ENCODE measurements at places on chromosomes 2 and 18.

DNA sequence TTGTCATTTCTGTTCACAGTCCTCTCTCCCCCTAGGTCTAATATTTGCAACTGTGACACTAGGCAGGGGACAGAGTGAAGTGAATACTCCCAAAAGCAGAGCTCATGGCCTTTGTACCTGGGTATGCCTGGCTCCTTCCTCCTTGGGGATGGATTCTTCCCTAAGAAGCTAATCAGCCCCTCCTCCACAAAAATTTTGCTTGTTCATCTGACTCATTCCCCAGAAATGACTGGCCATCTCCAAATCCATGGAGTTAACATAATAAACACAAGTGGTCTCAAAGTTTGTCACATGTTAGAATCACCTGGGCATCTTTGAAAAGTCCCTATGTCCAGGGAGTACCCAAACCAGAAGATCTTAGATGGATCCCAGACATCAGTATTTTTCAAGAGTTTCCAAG, 65.3 kb downstream of the SUCLG1 start:
- no peak for DNase-seq

GRCh38 chr2:239559417-239560261, 158.8 kb upstream of the HDAC4 start:
- DNase-seq, result no peak

DNA sequence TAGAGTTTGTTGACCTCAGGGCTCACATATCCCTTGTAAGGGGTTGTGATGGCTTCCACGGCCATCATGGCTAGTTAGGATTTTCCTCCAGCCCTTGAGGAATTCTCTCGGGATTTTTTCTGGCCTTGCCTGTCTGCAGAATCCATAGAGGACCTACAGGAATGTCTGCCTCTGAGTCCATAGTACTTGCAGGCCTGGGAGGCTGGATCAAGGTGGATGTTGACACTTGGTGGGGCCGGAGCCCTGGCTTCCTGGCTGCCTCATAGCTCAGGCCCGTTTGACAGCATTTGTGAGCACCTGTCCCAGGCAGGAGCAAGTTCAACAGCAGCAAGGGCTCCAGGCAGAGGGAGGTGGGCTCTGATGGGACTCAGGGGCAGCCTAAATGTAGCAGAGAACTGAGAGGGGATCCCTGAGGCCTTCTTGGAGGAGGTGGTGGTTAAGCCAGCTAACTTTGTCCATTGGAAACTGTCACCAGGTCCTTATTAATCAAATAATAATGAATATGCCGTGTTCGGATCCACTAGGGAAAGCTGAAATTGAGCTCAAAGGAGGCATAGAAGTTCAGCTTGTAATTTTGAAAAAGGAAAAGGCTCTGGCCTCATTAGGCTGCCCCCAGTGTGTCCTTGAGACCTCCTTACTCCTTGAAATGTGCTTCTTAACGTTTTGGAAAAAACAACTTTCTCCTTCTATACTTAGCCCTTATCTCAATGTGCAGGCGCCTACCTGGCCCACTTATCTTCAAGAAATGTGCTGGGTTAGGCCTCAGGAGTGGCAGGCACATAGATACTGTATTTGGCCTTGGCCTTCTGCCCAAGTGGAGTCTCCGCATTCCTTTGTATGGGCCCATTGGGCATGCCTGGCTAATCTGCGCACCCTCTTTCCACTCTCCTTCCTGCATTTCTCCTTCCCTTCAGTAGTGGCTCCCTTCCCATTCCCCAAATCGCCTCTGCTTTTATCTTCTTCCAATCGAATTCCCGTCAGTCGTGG, 66.9 kb downstream of the HPCAL1 start:
- no peak for DNase-seq

- no peak for DNase-seq
Measured at GRCh38 chr2:150630587-150631235, 143.2 kb upstream of the RND3 start.

DNA sequence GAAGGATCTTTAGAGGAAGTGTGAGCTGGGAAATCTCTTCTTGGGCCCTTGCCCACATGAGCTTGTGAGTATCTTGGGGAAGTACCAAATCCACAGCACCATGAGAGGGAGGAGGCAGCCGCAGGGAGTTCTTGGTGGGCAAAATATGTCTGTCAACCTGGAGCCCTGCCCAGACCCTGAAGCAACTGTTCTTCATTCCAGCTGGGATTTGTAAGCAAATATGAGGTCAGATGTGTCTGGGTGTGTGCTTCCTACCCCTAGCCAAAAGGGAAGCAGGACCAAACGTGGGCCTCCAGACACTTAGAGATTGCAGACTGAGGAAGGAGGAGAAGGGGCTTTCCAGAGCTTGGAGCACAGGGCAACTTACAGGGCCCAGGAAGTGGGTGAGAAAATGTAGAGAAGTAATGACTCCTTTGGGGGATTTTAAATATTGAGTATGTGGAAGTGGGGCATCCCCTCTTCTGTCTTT, 41.9 kb downstream of the TMEM247 start:
- DNase-seq, result no peak

DNA sequence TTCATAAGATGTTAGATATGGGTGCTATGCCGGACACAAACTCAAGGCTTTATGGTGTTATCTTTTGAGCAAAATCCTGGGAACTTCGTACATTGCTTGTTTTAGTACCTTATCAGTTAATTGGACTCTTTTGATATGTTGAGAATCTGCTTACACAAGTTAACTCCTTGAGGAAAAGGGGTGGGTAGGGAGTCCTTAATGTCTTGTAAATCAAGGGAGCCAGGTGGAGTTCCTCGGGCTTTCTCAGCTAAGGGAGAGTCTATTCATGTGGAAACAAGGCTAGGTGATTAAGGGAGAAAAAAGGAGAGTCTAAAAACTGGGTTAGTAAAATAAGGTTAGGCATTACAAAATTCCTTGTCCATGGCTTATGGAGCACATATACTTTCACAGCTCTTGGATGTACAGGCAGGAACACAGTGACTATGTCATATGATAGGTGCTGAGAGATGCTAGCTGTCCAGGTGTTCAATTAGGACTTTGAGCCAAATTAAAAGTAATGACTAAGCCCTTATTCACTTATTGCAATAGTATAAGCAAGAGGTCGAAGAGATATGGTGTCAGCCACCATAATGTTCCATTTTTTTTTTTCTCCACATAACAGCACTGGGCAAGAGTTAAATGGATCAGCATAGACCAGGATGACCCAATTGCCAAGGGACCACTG, 59.5 kb upstream of the DYNAP start:
- DNase-seq, result no peak

GRCh38 chr2:6920743-6921064, 3.5 kb downstream of the RNF144A start:
- no peak for DNase-seq

- DNase-seq, result no peak
Measured at GRCh38 chr2:214031566-214031965, 379.3 kb upstream of the VWC2L start.

- no peak for DNase-seq
Measured at GRCh38 chr18:30888344-30888743, 154.2 kb downstream of the DSC3 start.

GRCh38 chr2:103208916-103209315, 447.1 kb downstream of the TMEM182 start:
- DNase-seq, result no peak

DNA sequence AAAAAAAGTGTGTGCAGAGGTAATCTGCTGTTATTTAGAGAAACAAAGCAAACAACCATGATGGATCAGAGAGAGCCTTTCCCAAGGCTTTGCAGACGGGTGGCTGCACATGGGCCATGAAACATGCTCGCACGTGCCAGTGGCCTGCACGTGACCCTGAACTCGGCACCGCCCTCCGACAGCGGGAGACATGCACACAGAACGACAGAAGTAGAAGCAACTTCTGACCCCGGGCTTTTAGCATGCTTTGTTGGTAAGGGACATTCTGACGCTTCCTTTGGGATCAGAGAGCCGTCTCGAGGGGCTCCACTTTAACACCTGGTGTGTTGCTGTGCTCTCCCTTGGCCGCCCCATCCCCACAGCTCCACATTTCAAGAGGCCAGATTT, 112.5 kb downstream of the KCNF1 start:
- no peak for DNase-seq

DNA sequence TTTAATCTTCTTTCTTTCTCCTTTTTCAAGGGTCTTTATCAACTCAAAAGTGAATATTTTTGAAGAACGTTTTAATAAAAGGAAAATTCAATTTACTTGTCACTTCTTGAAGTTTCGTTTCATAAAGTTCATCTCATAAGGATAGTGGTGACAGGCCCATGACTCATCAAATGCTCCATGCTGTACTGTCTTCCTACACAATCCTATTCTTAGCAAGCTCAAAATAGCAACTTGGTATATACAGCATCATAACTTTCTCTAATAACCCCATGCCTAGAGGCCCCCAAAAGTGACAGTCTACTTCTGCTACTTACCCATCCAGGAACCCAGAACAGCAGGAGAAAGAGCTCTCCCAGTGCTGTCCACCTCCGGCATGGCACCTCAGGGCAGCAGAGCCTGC, 7.7 kb downstream of the FBXO15 start:
- DNase-seq, result no peak

DNA sequence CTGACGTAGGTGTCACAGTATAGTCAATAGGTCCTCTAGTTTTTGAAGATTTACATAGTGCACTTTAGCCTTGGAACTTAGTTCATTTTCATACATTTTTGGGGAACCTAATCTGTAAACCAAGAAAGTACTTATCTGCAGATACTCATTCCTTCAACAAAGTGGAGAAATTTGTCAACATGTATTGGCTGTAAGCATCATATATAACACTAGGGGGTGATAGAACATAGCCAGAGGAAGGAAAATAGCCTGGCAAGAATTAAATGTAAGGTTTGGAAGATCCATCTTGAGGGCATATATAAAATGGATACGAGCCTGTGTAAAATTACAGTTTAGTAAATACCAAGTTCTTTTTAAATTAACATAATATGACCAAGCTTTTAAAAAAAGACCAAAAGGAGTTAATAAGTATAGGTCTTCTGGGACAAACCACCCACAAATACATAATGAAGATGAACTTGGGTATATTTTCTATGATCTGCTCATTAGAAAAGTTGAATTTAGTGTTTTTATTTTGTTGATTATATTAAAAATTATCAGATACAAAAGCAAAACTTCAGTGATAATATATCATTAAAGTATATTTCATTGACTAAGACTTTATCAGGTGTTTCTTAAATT, 18.2 kb downstream of the RPL37A start:
- peak; percentile 57 for DNase-seq

DNA sequence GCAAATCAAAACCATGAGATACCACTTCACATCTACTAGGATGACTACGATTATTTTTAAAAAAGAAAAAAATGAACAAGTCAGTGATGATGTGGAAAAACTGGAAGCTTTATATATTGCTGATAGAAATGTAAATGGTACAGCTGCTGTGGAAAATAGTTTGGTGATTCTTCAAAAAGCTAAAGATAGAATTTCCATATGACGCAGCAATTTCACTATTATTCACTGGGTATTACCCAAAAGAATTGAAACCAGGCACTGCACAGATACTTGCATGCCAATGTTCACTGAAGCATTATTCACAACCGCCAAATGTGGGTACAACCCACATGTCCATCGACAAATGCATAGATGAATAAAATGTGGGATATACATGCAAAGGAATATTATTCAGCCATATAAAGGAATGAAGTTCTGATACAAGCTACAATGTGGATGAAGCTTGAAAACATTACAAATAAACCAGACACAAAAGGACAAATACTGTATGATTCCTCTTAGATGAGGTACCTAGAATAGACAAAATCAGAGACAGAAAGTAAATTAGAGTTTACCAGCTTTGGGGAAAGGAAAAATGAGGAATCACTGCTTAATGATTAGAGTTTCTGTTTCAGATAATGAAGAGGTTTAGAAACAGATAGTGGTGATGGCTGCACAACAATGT, 11.1 kb downstream of the RTTN start:
- no peak for DNase-seq
